HuH-7 (cell line): ENCODE measurements at places on chromosomes 13 and 19.

- DNase-seq: no peak
Measured at GRCh38 chr19:58585442-58586132, 12.5 kb upstream of the MZF1 start.

DNA sequence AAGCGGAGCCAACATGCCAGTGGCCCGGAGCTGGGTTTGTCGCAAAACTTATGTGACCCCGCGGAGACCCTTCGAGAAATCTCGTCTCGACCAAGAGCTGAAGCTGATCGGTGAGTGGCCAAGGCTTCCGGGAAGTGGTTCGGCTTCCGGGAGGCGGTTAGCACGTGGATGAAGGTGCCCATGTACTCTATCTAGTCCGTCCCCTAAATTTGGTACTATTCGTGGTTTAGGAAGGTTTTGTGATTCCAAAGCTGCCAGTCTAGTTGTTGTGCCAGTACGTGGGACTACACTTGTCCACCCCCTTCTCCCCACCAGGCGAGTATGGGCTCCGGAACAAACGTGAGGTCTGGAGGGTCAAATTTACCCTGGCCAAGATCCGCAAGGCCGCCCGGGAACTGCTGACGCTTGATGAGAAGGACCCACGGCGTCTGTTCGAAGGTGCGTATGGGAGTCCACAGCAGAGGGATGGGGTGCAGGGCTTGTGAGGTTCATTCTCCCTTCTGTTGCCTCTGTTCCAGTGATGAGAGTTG, 579 bp downstream of the RPS9 start:
- no peak for DNase-seq

DNA sequence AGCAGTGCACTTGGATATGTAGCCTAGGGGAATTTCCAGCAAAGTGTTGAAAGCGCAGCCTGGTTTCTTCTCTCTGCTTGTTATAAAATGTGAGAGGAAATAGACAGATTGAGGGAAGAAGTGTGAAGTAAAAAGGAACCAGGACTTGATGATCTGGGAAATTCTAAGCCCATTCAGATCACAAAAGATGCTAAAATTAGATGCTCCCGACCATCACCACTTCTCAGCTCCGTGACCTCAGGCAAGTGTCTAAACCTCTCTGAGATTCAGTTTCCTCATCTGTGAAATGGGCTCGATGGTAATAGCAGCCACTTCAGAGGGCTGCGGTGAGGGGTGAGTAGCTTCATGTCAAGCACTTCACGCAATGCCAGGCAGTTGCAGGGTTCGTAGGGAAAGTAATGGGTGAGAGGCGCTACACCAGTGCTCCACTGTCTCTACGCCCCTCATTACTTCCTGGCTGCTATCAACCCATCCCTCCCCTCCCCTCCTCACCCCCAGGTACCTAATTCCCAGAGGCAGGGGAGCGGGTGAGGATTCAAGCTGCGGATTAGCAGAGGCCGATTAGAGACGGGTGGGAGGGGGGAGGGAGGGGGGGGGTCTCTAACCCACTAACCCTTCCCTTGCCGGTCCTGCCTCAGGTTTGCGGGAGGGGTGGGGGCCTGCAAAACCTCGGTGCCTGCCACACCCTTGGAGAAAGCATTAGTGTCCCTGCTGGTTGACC, 9.0 kb upstream of the NFIC start:
- DNase-seq: no peak

DNA sequence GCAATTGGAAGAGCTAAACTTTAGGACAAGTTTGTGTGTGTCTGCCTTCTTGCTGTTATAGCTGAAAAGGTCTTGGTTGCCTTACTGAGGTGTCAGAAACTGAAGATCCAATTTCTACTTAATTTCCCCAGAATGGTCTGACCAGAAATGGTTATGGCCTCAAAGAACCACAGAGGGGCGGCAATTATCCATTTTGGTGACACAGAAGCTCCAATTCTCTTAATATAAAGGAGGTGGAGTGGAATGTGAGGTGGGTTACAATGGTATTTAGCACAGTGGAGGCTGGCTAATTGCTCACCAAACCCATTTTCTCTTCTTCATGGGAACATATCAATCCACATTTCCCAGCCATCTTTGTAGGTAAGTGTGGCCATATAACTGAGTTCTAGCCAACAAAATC, 1157.2 kb downstream of the OLFM4 start:
- no peak for DNase-seq

DNA sequence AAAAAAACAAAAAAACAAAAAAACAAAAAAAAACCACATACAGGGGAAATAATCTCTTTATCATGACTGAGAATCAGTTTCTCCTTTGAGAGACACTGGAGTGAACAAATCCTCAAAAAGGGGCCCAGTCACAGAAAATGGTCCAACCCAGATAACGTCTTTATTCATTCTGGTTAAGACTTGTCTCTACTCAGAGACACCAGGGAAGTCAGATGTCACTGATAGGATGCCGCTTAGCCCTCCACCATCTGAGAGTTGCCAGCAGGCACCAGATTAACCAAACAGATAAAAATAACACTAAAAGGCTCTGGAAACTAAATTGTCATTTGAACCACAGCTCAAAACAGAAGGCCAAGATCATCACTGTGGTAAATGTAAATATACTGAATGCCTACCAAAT, 1163.4 kb upstream of the ATXN8OS start:
- no peak for DNase-seq

DNA sequence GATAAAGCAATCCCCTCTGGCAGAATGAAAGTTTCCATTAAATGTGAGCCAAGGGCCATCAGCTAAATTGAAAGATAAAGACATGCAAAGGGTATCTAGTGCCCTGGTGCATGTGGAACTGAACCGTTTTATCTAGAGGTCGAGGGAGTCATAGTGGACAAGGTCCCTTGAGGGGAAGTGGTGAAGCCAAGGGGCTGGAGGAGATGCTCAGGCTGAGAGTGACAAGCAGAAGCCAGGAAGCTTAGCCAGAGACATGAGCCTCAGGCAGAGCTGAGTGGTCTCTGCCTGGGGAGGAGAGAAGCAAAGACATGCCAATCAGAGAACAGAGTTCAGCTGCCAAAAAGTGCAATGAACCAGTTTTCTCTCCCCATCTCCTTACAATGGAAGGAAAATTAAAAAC, 68.1 kb upstream of the SLC10A2 start:
- no peak for DNase-seq

GRCh38 chr13:20350819-20351218, 118.7 kb upstream of the GJB6 start:
- no peak for DNase-seq

- no peak for DNase-seq
Measured at GRCh38 chr13:97369261-97369893, 64.6 kb upstream of the RAP2A start.

- no peak for DNase-seq
Measured at GRCh38 chr19:48992581-48993174, 431 bp downstream of the GYS1 start.
